NCI-H1092 treated with DMSO at 0.1 percent for 48 hours (cell line): ENCODE measurements at places on chromosomes 3 and 15.

- DNase-seq, result no peak
Observed at GRCh38 chr3:155941354-155941753, 70.9 kb downstream of the GMPS start.

DNA sequence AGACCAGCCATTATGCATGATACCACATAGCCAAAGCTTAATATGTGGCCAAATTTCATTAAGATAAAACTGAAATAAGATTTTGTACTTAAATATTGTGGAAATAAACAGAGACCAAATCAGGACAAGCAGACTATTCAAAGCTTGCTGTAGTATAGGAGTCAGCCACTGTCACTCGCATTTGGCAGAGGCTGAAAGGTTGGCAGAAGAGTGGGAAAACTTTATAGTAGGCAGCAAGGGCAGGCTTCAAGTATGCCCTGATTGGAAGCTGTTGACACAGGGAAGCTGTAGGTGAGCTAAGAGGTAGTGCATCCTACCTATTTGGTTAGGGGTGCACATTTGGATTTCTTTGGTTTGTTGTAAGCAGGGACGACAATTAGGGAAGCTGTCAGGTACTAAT lies 202.5 kb upstream of the PDZRN3 start:
- DNase-seq, result no peak

- DNase-seq, result no peak
Observed at GRCh38 chr3:159627229-159627628, 361.4 kb upstream of the IL12A start.

DNA sequence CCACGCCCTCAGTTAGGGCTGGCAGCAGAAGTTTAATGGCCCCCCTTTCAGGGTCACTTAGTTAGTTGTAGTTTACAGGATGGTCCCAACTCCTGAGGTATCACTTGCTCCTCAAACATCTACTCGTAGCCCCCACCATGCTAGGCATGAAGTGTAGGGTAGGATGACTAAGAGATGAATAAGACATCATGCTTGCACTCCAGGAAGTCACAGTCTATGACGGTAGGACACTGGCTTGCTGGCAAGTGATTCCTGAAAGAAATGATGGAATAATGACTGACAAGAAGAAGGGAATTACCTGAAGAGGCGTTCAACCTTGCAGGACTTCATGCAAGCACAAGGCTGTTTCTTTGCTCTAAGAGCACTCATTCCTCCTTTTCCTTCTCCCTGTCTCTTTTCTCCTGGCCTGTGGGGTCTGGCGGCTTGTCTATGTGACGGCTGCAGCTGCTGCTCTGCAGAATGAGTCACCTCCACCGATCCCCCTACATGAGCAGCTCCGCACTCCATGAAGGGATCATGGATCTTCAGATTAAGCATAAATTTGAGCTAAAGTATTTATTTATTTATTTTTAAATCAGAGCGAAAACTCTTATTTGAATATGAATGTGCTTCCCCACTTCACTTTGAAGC lies 82.9 kb upstream of the BOC start:
- DNase-seq, result no peak

GRCh38 chr3:64078966-64079365 lies 55.7 kb upstream of the PSMD6 start:
- DNase-seq, result no peak

DNA sequence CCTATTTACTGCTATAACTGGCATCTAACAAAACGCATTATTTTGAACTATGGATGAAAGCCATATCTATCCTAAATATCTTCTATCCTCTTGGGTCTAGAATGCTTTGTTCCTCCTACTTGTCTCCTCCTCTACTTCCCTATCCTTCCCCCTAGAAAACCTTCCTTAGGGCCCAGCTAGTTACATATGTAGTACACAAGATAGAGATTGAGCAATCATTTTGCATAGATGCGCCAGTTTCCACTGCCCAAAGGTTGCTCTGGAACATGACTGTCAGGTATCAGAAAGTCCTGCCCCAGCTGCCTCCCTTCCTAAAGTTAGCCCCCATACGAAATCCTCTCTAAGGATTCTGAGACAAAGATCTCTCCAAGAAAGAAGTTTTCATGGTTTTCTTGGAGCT lies 55.1 kb downstream of the GPR160 start:
- DNase-seq, result no peak

GRCh38 chr3:30135190-30135589 lies 471.2 kb upstream of the TGFBR2 start:
- no peak for DNase-seq
